Bronchial epithelial cell (primary cell): ENCODE measurements at places on chromosomes 3 and 15. TPM values are rescaled to one million over a fixed set of nuclear protein-coding genes. Genes with fewer than 3 reads are reported as not detected.

The GOLGA6L25 gene
- total RNA-seq, result not detected in 2 replicates

The TYRO3 gene
- total RNA-seq, result 3.9 and 11.4 TPM in 2 replicates

The ANKRD63 gene
- total RNA-seq, result not detected in 2 replicates

The SH2D7 gene
- not detected in 2 replicates for total RNA-seq

The HACD2 gene
- 46.6 and 68.1 TPM in 2 replicates for total RNA-seq

The GALNT15 gene
- 0.53 TPM in 1 of 2 replicates, not detected in the other for total RNA-seq

The NEDD4 gene
- 37.1 and 59.5 TPM in 2 replicates for total RNA-seq

The DIPK2A gene
- 19.0 and 35.5 TPM in 2 replicates for total RNA-seq

The CCDC39 gene
- total RNA-seq, result not detected in 2 replicates

The ROPN1 gene
- not detected in 2 replicates for total RNA-seq

The WNT5A gene
- 3.9 and 11.6 TPM in 2 replicates for total RNA-seq

The KIF7 gene
- total RNA-seq, result 1.3 and 2.1 TPM in 2 replicates

The TLR9 gene
- total RNA-seq, result not detected in 2 replicates

The GPR176 gene
- 1.9 and 3.4 TPM in 2 replicates for total RNA-seq

The AHSG gene
- total RNA-seq, result 0.13 TPM in 1 of 2 replicates, not detected in the other

The TMEM202 gene
- not detected in 2 replicates for total RNA-seq

The CLDN16 gene
- total RNA-seq, result 0.26 and 0.51 TPM in 2 replicates

The RETNLB gene
- total RNA-seq, result not detected in 2 replicates

The ROBO2 gene
- total RNA-seq, result 0.26 and 0.79 TPM in 2 replicates

The GUCA1C gene
- total RNA-seq, result not detected in 2 replicates

The CHDH gene
- total RNA-seq, result under 0.01 and 0.13 TPM in 2 replicates

The SERPINI1 gene
- total RNA-seq, result 1.8 and 3.3 TPM in 2 replicates

The SNRPA1 gene
- 21.6 and 22.7 TPM in 2 replicates for total RNA-seq

The ANKRD34C gene
- total RNA-seq, result not detected in 2 replicates

The LRRIQ4 gene
- total RNA-seq, result not detected in 2 replicates

The SLC22A14 gene
- 0.26 and 0.64 TPM in 2 replicates for total RNA-seq

The MCTP2 gene
- 15.9 and 20.0 TPM in 2 replicates for total RNA-seq

The CIAO2A gene
- total RNA-seq, result 53.0 and 62.1 TPM in 2 replicates

The NR2E3 gene
- 0.26 TPM in 1 of 2 replicates, not detected in the other for total RNA-seq

The LSMEM2 gene
- total RNA-seq, result under 0.01 TPM in 1 of 2 replicates, not detected in the other

The SIDT1 gene
- 0.53 and 1.3 TPM in 2 replicates for total RNA-seq

The STAB1 gene
- total RNA-seq, result under 0.01 and 0.13 TPM in 2 replicates

The CCR3 gene
- total RNA-seq, result under 0.01 TPM in 1 of 2 replicates, not detected in the other

The IL17RB gene
- total RNA-seq, result not detected in 2 replicates

The TTC21A gene
- 1.1 and 1.8 TPM in 2 replicates for total RNA-seq

The GOLGA8M gene
- 0.13 TPM in 1 of 2 replicates, not detected in the other for total RNA-seq

The ZKSCAN7 gene
- 2.2 and 2.9 TPM in 2 replicates for total RNA-seq

The SYNM gene
- total RNA-seq, result 0.26 and 0.38 TPM in 2 replicates

The MUC13 gene
- total RNA-seq, result not detected in 2 replicates

The XCR1 gene
- under 0.01 TPM in 1 of 2 replicates, not detected in the other for total RNA-seq

The ARHGEF3 gene
- 11.9 and 12.1 TPM in 2 replicates for total RNA-seq

The XIRP1 gene
- total RNA-seq, result not detected in 2 replicates

The ATP13A5 gene
- 0.13 TPM in 1 of 2 replicates, not detected in the other for total RNA-seq

The NR1I2 gene
- not detected in 2 replicates for total RNA-seq

The PCLAF gene
- 1.8 and 3.2 TPM in 2 replicates for total RNA-seq

The GOLGA8H gene
- total RNA-seq, result 0.13 TPM in 1 of 2 replicates, not detected in the other

The TRMT10C gene
- total RNA-seq, result 23.2 and 25.0 TPM in 2 replicates

The OXTR gene
- 0.26 and 0.53 TPM in 2 replicates for total RNA-seq

The FMN1 gene
- total RNA-seq, result 1.6 and 2.2 TPM in 2 replicates

The ATP8B4 gene
- 0.26 and 1.1 TPM in 2 replicates for total RNA-seq

The ASB14 gene
- not detected in 2 replicates for total RNA-seq
